ENCODE measurements at places on chromosomes 2 and 18.

- no peak for DNase-seq
Measured at GRCh38 chr2:240480834-240481623, 45.6 kb downstream of the GPC1 start.

GRCh38 chr2:42756966-42757513 lies 6.9 kb downstream of the OXER1 start:
- no peak for DNase-seq

GRCh38 chr2:123737371-123737770 lies 287.7 kb upstream of the CNTNAP5 start:
- no peak for DNase-seq

GRCh38 chr2:42652086-42652485 lies 83.7 kb downstream of the MTA3 start:
- no peak for DNase-seq

- no peak for DNase-seq
Measured at GRCh38 chr2:143231254-143231645, 102.0 kb downstream of the ARHGAP15 start.

GRCh38 chr2:71643674-71644357 lies 190.5 kb downstream of the DYSF start:
- no peak for DNase-seq

All from retinal pigment epithelial cell (primary cell).